ENCODE measurements at places on chromosomes 6 and 20. TPM values are rescaled to one million over a fixed set of nuclear protein-coding genes. Genes with fewer than 3 reads are reported as not detected.
A peak's percentile ranks its signal among the peaks of the same experiment; 100 is the strongest.

GRCh38 chr6:49918787-49919186 lies 45.2 kb downstream of the DEFB114 start:
- H3K27ac ChIP-seq = no peak overlapping the region
- no peak overlapping the region for H3K4me3 ChIP-seq
- no peak for DNase-seq
- peaks cover 16% of the 10 kb centered on the region for H3K4me1 ChIP-seq
- H3K36me3 ChIP-seq = no peaks in the 10 kb centered on the region

DNA sequence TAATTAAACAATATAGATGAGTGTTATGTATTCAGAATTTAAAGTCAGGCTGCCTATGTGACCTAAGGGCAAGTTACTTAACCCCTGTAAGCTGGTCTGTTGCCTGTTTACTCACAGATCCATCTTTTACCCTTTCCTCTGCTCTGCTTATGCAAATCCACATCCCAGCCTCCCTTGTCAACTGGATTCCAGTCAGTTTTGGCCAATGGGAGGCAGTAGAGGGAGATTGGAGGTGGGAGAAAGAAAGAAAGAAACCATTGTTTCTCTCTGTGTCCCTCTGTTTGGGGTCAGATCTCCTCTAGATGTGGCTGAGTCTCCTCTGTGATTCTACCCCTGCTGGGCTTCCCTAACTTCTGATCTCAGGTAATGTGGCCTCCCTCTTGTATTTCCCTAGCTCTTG lies 266.8 kb upstream of the PLN start:
- H3K27me3 ChIP-seq = peaks cover 17% of the 10 kb centered on the region
- H3K36me3 ChIP-seq = no peaks in the 10 kb centered on the region
- peaks cover 3% of the 10 kb centered on the region for H3K4me1 ChIP-seq
- H3K27ac ChIP-seq = no peak overlapping the region

DNA sequence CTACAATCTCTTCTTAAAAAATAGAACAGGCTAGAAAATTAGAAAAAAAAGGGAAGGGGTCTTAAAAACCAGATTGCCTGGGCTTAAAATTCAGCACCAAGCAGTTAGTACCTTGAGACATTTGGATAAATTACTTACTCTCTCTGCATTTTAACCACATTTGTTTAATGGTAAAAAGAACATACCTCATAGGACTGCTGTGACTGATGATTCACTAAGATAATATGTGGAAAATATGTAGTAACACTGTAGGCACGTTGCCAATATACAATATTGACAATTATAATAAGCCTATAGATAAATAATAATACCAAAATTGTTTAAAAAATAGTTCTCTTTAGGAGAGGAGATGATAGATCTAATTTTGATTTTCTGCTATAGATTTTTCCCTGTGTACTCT lies 750.4 kb downstream of the TENT5A start:
- no peaks in the 10 kb centered on the region for H3K36me3 ChIP-seq
- H3K27me3 ChIP-seq = no peaks in the 10 kb centered on the region
- no peak overlapping the region for H3K4me3 ChIP-seq

DNA sequence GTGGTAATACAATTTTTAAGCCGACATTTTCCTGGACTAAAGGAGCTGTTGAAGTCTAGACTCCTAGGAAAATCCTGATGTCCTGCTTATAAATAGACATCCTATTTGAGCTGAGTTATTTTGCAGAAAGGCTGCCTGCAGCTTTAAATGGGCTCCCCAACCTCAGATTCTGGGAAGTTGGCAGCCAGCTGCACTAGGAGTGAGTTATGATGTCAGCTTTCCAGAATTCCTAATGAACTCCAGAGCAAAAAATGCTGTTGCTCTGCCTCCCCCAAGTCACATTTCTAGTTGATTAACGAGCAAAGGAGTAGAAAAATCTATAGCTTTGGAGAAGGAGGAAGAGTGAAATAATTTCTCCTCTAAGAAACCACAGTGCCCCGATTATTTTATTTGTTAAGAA lies 346.3 kb upstream of the SULF2 start:
- H3K27ac ChIP-seq = peak overlapping the region; percentile 12
- peaks cover 5% of the 10 kb centered on the region for H3K27me3 ChIP-seq
- peaks cover 6% of the 10 kb centered on the region for H3K36me3 ChIP-seq

Gene OR2H2
- total RNA-seq = not detected

Gene RFX6
- total RNA-seq = not detected

Gene POPDC3
- 3.4 TPM for total RNA-seq

Gene FNDC11
- 0.25 TPM for total RNA-seq

Gene ECT2L
- total RNA-seq = not detected

Measured in chondrocyte (in vitro differentiated cells).